ENCODE measurements at places on chromosomes 12 and 14.

- DNase-seq = no peak
Observed at GRCh38 chr12:9252256-9252655, 44.1 kb upstream of the PZP start.

DNA sequence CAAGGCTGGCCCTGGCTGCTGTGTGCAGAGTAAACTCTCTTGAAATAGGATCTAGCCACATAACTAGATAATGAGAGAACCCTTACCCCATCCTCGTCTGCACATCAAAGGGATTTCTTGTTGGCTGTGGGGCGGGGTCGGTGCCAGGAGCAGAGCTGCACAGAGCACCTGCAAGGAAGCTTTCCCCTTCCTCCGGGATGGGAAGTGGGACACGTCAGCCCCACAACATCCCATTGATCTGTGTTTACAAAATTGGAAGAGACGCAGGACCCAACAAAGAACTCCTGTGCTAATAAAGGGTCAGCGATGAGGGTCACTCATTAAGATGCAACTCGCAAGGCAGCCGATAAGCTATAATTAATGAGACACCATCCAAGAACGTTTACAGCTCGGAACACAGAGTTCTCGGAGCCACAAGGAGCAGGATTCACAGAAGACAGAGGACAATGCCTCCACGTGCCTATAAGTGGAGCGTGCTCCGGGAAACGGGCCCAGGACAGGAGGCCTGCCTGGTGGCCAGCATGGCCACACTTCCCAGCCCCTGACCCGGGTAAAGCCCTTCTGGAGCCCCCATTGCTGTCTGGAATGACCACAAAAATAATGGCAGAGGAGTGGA lies 171.5 kb downstream of the SLC15A4 start:
- no peak for DNase-seq

- no peak for DNase-seq
Observed at GRCh38 chr12:26789731-26790644, 43.0 kb downstream of the ITPR2 start.

GRCh38 chr12:102681309-102681708 lies 200.9 kb upstream of the IGF1 start:
- no peak for DNase-seq

DNA sequence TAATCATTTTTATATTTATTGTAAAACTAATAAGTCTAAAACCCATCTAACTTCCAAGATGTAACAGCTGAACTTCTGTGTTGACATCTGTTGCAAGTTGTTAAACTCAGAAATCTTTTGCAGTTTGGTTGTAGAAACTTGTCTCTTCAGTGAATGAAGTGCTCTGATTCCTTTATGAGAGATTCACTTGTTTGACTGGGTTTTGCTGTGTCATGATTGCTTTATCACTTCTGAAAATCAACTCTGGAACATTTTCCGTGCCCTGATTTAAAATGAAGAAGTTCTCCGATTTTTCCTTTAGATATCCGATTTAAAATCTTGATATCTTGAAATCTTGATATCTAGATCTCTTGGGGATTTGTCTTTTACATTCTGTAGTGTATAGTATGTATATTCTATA lies 65.1 kb downstream of the DIP2B start:
- no peak for DNase-seq

GRCh38 chr12:67991158-67991557 lies 1.9 kb downstream of the IFNG-AS1 start:
- no peak for DNase-seq

DNA sequence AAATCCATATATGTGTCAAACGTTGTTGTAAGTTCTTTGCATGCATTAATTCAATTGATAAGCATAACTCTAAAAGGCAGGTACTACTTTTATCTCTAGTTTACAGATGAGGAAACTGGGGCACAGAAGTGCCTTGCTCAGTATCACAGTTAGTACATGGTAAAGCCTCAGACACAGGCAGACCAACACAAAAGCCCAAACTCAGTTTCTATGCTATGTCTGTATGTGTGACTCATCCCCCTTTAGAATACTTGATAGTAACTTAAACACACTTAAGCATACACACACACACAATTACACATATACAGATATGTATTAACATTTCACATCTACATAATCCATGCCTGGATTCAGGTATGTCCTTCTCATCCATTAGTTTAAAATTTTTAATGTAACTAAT lies 88.0 kb downstream of the EPS8 start:
- peak; percentile 6 for DNase-seq

DNA sequence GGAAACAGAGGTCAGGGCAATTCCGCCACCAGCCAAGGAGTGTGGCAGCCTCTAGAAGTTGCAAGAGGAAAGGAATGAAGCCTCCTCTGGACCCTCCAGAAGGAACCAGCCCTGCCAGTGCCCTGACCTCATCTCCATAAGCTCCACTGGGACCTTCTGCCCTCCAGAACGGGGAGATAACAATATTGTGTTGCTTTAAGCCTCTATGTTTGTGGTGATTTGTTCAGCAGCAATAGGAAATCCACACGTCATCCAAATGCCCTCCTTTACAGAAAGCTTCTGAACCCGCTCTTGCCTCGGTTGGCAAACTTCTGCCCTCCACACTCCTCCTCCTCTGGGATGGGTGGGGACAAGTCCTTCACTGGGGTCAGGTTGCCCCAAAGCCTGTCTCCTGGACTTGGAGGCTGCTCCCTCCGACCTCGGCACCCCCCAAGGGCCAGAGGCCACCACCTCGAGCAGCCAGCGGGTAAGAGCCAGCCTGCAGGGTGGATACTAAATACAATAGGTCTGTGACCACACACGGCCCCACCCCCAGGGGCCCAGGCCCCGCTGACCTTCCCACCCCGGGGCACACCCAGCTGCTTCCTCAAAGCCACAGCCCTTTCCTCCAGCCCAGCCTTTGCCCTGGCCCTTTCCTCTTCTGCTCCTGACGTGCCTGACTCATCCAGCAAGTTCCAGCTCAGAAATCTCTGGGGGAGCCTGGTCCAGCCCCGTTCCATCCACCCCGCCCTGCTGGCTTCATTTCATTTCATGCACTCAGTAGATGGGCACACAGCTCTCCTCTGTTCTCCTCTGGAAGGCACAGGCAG lies 58.7 kb upstream of the NCOR2 start:
- peak; percentile 77 for DNase-seq

DNA sequence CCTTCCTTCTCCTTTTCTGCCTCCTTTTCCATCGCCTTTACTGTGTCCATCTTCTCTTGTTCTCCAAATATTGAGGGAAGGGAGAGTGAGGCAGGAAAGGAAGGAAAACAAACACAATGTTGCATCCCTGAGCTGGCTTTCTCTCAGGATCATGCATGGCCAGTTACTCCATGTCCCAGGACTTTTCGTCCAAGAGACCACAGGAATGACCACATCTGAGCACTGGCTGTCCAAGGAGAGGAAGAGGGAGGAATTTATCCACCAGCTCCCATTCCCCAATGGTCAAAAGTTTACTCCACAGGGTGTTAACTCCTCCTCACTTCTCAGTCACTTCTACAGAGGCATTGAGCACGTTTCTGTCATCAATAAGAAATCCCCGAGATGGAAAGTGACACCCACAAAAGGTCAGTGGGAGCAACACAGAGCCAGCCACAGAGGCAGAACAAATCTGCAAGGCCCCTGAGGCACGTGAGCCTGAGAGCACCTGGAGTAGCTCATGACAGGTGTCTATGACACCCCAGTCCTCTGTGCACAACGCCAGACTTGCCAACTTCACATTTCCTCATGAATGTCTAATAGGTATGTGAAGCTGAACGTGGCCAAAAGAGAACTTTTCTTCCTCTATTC lies 177.3 kb upstream of the NUDT4 start:
- no peak for DNase-seq

DNA sequence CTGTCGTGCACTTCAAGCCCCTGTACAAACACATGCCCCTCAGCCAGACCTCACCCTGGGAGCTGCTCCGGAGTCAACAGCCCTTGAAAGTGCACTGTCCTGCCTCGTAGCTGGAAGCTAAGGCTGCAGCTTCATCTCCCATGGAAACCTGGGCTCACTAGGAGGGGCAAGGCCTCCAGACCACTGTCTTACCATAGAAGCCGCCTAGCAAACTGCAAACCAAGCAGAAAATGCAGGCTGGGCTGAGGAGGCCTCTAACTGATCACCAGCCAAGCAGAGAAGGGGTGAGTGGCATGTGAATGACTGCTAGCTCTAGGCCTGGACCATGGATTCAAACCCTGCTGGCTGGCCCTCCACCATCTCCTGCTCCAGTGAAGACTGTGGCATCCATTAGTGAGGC lies 340.2 kb downstream of the CACNA1C start:
- DNase-seq = no peak

- DNase-seq = no peak
Observed at GRCh38 chr12:100345020-100345767, 11.7 kb upstream of the SLC17A8 start.

- DNase-seq = no peak
Observed at GRCh38 chr14:27995691-27996090, 770.9 kb upstream of the FOXG1 start.

GRCh38 chr12:115411121-115411520 lies 727.1 kb upstream of the TBX3 start:
- DNase-seq = no peak

- no peak for DNase-seq
Observed at GRCh38 chr12:124242529-124243065, 52.3 kb upstream of the RFLNA start.

- no peak for DNase-seq
Observed at GRCh38 chr14:105091054-105091516, 25.9 kb upstream of the GPR132 start.

DNA sequence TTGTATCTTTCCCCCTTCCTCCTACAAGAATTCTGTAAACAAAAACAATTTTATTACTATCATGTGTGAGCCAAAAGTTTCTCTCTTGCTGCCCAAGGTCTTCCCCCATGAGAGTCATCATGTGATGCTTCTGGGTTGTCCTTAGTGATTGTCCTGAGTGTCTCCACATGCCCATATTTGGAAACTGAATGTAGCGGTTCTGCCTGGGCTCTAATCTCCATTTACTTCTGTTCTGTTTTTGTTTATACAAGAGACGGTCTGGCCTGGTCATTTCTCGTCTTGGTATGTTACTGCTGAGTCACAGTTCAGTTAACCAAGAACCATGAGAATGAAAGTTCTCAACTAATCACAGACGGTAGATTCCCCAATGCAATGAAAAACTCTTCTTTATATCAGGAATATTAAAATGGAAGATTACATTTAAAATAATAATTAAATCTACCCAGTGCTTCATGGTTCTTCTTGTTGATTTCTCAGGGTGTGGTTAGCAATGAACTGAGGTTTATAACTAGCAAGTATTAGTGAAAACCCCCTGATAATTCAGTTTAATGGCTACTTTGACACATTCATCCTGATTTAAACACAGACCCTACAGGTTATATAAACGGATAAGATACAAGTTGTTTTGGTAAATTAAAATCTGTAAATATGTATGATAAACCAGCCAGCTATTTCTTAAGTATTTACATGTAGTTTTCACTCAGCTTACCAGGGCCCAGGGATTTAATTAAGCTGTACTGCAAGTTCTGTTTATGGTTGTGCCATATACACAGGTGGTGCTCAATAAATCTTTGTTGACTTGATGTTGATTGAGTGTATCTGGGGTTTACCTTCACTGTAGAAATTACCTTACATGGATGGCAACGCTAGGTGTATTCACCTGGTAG lies 81.1 kb downstream of the PELI2 start:
- no peak for DNase-seq

- DNase-seq = no peak
Observed at GRCh38 chr12:15122344-15122743, 98.9 kb downstream of the RERG start.

GRCh38 chr12:91072931-91073330 lies 15.1 kb upstream of the KERA start:
- DNase-seq = no peak

GRCh38 chr12:19886065-19886464 lies 446.8 kb downstream of the AEBP2 start:
- DNase-seq = no peak

- no peak for DNase-seq
Observed at GRCh38 chr12:114588061-114588460, 95.9 kb downstream of the TBX3 start.

GRCh38 chr12:71661977-71662530 lies 1.6 kb downstream of the ZFC3H1 start:
- no peak for DNase-seq

- no peak for DNase-seq
Observed at GRCh38 chr14:65062096-65063075, 39.9 kb downstream of the MAX start.

- DNase-seq = peak; percentile 15
Observed at GRCh38 chr12:15599266-15600037, 189.7 kb downstream of the EPS8 start.

DNA sequence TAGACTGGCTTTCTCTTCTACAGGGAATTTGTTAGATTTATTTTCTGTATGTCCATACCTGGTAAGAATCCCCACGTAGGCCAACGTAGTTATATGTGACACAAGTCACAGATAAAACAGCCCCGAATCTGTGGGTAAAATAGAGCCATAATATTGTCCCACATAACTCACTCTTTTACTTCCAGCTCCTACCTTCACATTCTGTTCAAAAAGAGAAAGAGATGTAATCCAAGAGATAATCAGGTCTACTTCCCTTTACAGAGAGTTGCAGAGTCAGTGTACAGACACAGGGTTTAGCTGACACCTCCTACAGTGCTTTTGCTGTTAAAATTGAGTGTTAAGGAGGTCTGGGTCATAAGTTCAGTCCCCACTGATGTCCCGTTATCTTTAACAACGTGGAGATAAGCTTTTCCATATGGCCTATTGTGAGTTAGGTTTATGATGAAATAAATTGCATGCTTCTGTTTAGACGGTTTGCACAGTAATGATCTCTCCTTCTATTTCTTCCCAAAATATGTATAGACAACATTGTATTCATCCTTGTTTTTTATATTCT lies 446.5 kb downstream of the ADAMTS20 start:
- DNase-seq = no peak

- DNase-seq = no peak
Observed at GRCh38 chr14:60621386-60621785, 27.9 kb downstream of the SIX1 start.

DNA sequence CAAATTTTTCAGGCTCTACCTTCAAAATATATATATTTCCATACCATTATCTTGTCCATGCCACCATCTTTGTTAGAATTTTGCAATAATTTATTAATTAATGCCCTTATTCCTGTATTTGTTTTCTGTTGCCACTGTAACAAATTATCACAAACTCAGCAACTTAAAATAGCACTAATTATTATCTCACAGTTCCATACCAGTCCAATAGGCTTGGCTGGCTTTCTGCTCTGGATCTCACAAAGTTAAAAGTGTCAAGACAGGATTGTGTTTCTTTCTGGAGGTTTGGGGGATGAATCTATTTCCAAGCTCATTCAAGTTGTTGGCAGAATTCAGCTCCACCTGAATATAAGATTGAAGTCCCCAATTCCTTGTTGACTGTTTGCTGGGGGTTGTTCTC lies 58.6 kb upstream of the SLC38A4 start:
- no peak for DNase-seq

- DNase-seq = peak; percentile 52
Observed at GRCh38 chr12:46677749-46678148, 148.0 kb downstream of the SLC38A4 start.

DNA sequence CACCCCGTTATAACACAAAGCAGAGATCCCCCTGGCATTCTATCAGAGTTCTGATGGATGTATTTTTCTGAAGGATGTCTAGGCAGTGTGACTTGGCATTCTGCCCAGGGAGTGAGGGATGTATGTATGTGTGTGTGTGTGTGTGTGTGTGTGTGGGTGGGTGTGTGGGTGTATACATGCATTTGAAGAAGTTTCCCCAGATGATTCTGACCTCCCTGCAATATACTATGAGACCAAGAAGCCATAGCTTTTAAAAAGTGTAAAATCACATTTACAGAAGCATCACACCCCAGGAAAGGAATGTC lies 59.7 kb upstream of the NAP1L1 start:
- no peak for DNase-seq
